ENCODE measurements at places on chromosomes 5 and 9.

GRCh38 chr9:98518556-98518955, 190.2 kb downstream of the GABBR2 start:
- no peak for DNase-seq

- no peak for DNase-seq
These were observed 28.4 kb downstream of the VCP start for GRCh38 chr9:35044071-35044470.

- DNase-seq = peak; percentile 66
These were observed 121.2 kb downstream of the CEMIP2 start for GRCh38 chr9:71647094-71647591.

GRCh38 chr5:21791304-21791703, 1061.8 kb downstream of the CDH12 start:
- DNase-seq = no peak

DNA sequence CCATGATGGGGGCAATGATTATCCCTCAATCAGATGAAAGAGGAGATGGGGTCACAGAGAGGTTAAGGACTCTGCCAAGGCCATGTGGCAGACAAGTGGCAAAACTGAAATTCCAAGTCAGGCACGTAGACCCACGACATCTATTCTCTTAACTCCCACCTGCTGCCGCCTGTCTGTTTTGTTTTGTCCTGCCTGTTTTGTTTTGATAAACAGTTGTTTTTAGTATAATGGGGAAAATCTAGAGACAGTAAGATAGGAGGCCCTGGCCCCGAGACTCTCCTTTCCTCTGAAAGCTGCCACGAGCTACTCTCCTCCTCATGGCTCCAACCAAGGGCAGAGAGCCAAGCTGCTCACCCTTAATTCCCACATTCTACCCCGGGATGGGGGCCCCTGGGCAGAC, 4.9 kb downstream of the FSTL4 start:
- DNase-seq = no peak

- DNase-seq = no peak
These were observed 108.6 kb downstream of the TRIO start for GRCh38 chr5:14251733-14252132.

DNA sequence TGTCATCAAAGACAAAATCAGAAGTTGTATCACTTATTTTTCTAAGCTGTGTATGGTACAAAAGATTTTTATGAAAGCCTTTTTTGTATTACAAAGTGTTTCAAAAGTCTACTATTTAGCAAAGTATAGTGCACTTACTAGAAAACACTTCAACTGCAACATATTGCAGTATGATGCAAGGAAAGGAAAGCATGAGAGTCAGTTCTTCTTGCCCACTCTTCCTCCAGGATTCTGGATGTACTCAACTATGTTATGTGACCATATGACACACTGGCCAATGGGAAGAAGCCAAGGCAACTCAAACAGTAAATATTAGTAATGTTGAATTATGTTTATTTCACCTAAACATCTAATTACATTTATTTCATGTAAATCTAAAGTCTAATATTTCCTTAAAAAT, 49.5 kb upstream of the TYRP1 start:
- no peak for DNase-seq

DNA sequence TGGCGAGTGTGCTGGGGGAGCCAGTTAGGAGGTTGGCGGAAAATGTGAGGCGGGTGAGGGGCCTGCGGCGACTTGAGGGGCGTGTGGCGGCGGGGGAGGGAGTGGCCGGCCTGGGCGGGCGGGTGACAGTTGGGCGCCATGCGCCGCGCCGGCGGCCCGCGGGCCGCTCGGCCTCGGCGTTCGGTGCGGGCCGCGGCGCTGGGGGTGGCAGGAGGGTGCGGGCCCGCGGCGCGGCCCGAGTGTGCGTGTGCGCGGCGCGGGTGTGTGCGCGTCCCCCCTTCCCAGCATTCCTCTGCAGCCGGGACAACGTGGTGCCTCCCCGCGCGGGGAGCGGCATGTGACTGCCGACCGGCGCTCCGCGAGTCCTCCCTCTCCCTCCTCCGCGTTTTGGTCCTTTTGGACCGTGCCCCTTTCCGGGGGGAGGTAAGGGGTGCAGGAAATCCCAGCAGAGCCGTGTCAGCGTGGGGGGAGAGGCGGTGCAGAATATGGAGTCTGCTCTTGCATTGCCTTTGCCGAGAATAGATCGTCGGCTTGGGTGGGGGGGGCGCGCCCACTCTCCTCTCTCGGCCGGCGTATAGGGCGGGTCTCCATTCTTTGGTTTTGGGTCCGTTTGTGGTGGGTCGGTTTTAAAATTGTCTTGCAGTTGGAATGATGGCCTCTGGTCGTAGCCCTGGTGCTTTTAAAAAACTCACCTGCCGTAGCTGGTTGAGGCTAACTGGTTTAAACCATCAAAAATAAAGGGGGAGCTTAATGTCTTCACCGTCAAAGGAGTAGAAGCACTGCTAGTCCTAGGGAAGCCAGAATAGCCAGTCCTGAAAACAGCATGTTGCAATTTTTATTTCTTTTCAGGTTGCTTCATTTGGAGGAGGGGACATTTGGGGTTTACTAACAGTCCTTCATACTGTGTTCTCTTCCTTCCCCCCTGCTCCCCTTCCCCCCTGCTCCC, 2.0 kb downstream of the LARP1 start:
- peak; percentile 29 for DNase-seq

GRCh38 chr5:1930501-1930879, 47.8 kb upstream of the IRX4 start:
- DNase-seq = no peak

DNA sequence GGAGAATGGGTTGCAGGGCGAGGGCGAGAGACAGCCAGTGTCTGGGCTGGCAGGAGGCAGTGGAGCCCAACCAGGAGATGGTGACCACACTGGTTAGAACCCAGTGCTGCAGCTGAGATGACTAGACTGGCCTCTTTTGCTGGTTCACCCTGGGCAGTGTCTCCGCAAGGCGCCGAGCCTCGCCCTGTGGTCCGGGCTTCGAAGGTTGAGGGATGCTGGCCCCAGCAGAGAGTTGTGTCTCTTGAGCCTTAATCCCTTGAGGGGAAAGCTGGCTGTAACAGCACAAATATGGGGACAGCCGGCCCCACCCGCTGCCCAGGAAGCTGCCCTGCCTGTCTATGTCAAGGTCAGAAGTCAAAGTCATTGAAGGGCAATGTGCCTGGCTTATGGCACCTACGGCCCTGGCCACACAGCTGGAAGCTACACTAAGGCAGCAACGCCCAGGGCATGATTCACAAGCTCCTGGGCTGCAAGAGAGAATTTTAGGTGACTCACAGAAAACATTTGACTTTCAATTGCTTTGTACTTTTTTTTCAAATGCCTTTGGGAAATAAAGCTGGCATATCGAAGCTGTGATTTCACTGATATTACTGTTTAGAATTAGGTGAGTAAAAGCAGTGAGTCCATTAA, 33.3 kb downstream of the NKX2-5 start:
- no peak for DNase-seq

DNA sequence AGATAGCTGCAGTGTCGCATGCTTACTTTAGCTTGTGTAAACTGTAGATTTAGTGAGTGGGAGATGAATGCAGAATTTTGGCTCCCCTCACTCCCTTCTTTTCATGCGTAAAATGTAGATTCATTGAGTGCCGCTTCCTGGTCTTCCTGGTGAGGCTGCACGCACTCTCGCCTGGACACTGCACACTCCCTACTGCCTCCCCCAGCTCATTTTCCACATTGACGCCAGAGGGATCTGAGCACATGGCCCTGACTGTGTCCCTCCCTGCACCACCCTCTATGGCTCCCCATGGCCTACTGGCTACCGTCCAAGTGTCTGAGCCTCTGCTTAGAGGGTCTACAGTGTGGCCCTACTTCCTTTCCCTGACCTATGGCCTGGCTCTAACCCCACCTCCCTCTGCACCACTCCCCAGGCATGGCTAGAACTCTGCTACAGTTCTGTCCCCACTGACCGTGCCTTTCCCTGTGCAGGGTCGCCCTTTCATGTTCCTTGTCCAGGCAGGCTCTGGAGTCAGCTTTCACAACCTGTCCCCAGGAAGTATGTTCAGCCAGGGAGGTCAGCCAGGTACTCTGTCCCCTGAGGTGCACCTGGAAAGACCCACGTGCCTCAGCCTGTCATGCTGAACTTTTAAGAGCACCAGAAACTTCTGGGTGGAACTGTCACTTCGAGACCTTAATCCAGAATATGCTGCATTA, 160.6 kb downstream of the COL23A1 start:
- no peak for DNase-seq

- DNase-seq = no peak
These were observed 45.1 kb downstream of the BNC2 start for GRCh38 chr9:16825331-16825725.

DNA sequence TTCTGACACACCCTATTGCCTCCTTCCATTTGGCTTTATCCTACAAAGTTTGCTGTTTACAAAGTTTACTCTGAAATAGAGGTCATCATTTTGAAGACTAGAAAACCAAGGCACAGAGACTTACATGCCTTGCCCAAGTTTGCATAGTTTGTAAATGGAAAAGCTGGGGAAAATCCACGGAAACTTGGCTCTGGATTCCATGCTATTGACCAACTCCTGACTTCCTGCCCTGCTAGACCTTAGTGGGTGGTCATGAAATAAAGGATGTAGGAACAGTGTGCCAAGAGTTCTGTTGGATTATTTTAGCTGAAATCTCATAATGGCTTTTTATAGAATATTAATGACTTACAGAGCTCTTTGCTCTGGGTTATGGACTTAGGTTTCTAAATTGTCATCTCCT, 69.5 kb downstream of the GRIA1 start:
- DNase-seq = no peak

GRCh38 chr5:97534166-97534565, 351.1 kb upstream of the RIOK2 start:
- no peak for DNase-seq

DNA sequence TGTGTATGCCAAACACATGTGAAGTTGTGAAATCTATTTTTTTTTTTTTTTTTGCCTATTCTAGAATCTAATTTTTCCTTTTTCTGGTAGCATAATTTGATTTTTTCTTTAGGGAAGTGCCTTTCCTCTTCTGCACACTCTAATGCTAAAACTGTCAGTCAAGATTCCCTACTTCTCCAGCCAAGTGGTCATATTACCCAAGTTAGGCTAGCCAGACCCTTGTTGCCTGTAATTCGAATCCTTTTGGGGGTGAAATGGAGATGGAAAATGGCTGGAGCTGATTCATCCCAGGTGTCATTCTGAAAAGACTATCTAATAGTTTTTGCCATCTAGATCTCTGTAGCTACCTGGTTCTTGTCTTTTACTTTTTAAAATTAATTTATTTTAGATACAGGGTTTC, 24.8 kb upstream of the UBAP1 start:
- no peak for DNase-seq

- no peak for DNase-seq
These were observed 28.1 kb downstream of the KCNMB1 start for GRCh38 chr5:170361116-170361515.

DNA sequence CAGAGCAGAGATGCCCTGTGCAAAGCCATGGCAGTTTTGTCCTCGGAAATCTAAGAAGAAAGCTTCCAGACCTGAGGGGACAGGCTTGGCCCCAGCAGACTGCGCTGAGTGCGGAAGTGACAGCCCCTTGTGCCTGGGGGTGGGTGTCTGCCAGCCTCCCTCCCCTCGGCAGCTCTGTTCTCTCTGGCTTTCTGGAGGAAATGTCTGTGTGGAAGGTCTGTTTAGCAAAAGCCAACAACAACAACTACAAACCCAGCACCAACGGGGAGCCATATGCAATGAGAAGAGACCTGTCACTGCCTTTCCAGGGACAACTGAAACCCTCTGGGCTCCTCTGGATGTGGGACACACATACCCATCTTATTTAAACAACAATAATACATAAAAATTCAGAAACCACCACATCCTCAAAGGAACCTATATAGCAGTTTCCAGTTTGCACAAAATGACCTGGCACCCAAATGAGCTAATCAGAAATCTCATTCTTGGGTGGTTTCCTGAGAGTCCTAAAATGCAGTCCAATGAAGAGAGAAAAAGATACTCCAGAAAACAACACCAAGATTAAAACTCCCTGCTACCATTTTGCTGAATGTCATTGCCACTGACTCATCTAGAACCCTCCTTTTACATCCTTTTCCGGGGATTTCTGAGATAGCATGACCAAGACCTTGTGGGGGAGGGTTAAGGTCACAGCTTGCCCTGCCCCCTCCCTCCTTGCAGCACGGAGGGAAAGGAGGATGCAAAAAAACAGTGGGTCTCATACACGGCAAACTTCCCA, 97.7 kb downstream of the AK8 start:
- DNase-seq = no peak

DNA sequence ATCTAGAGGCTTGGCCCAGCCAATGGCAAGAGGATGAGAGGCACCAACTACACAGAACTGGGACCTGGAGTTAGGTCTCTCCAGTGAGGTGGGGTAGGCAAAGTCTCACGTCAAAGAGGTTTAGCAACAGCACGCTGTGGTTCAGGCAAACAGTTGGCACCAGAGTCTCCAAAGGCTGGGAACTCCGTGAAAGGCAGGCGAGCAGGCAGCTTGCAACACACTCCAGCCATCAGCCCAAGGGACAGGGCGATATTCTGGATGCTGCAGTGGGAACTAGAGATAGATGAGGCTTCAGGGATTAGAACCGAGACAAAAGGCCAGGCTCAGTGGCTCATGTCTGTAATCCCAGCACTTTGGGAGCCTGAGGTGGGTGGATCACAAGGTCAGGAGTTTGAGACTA, 129.1 kb downstream of the PDZD2 start:
- DNase-seq = no peak

DNA sequence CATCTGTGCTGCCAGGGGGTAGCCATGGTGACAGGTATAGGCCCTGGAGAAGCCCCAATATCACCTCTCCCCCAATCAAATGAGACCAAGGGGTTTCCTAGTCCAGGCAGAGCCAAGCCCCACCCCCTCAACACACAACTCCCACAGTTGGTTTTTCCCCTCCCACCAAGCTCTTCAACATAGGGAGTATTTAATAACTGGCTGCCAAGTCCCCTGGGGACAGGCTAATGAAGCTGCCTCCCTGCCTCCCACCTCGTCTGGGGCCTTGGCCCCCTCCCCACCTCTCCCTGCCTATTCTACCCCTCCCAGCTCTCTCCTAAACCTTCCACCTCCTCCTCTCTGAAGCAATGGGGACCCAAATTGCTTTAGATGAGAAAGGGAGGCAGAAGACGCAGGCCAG, 23.4 kb downstream of the CPLX2 start:
- DNase-seq = no peak

- no peak for DNase-seq
These were observed 30.9 kb upstream of the FAM169A start for GRCh38 chr5:74897049-74897448.

- no peak for DNase-seq
These were observed 52.1 kb upstream of the PAPPA start for GRCh38 chr9:116101516-116101915.

DNA sequence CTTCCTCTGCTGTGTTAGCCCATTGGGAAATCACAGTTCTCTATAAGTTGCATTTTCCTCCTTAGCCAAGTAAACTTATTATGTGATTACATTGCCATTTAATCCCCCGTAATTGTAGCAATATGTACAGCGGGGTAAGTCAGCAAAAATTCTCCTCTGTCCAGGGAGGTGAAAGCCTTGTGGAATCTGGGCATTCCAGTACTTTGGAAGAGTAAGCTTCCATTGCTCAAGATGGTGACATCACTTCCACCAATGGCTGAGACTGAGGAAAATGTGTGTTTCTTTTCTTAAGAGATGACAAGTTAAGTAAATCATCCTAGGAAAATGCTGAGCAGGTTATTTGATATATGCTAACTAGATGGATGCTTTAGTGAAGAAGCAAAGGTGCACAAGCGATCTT, 436.7 kb downstream of the CETN3 start:
- no peak for DNase-seq

GRCh38 chr9:125146247-125146646, 2.9 kb upstream of the SCAI start:
- no peak for DNase-seq

- DNase-seq = no peak
These were observed 16.0 kb downstream of the TLE1 start for GRCh38 chr9:81673310-81673709.
